Fibroblast of pulmonary artery (primary cell): ENCODE measurements at places on chromosomes 16 and 17.

GRCh38 chr17:64572682-64573154, 65.9 kb downstream of the CEP95 start:
- peak; percentile 78 for DNase-seq

DNA sequence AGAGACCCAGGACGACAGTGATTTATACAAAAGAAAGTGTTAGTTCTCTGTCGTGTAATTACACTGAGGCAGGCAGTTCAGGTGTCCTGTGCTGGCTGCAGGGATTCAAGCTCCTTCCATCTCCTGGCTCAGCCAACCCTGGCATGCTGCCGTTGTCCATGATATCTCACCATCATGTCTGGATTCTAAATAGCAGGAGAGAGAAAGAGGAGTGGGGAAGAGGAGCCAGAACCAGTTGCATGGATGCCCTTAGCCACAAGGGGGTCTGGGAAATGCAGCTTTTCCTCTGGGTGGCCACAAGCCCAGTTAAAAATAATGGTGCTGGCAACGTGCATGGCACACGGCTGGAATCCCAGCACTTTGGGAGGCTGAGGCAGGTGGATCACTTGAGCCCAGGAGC, 9.7 kb downstream of the C16orf54 start:
- no peak for DNase-seq

- peak; percentile 65 for DNase-seq
Measured at GRCh38 chr16:2035431-2036199, 8.9 kb downstream of the NHERF2 start.

- no peak for DNase-seq
Measured at GRCh38 chr17:53655591-53655990, 167.1 kb upstream of the KIF2B start.

GRCh38 chr17:48830840-48831548, at the start of gene CALCOCO2:
TSS of gene CALCOCO2 (plus strand) at chr17:48831035. CDS start at chr17:48841708, 10,673 bp downstream.
- DNase-seq, result peak; percentile 91

GRCh38 chr16:10885246-10885645, 8.2 kb downstream of the CIITA start:
- DNase-seq, result no peak

DNA sequence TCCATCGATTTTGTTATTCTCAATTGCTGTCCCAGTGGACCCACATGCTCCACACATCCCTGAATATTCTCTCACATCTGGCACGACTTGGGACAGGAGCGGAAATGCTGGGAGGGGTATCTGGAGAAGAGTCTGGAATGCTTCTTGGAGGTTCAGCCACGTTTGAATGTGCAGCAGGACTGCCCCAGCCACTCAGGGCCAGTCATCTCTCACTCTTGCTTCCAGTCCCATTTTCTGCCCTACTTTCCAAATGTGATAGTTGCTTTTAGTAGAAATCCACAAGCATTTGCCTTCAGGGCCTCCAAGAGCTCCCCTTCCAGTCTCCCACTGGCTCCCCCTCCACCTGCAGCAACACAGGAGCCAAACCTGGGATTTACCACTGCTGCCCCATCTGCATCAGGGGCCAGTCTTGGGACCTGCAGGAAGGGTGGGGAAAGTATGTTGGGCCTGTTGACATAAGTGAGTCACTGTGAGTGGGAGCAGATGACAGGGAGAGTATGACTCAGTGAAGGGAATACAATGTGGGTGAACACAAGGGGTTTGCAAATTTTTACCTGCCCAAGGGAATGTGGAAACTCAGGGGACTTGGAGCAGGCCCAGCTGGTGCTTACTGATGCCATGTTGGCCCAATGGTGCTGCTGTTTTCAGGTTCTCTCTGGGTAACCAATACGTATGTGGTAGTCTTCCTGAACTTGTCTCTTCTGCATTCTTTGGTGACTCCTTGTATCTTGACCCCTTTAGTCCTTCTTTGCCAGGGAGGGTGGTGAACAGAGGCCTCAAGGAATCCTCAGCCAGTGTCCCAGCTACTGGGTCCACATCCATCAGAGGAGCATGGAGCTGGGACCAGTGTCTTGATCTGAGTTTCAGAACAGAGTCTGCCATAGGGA, 78.8 kb upstream of the CRHR1 start:
- peak; percentile 10 for DNase-seq

GRCh38 chr16:72926177-72927070, 121.5 kb downstream of the ZFHX3 start:
- peak; percentile 57 for DNase-seq

GRCh38 chr16:86575754-86576557, 2.4 kb upstream of the FOXL1 start:
- DNase-seq, result peak; percentile 95

GRCh38 chr16:86511317-86512161, 1.2 kb downstream of the FOXF1 start:
- DNase-seq, result no peak

DNA sequence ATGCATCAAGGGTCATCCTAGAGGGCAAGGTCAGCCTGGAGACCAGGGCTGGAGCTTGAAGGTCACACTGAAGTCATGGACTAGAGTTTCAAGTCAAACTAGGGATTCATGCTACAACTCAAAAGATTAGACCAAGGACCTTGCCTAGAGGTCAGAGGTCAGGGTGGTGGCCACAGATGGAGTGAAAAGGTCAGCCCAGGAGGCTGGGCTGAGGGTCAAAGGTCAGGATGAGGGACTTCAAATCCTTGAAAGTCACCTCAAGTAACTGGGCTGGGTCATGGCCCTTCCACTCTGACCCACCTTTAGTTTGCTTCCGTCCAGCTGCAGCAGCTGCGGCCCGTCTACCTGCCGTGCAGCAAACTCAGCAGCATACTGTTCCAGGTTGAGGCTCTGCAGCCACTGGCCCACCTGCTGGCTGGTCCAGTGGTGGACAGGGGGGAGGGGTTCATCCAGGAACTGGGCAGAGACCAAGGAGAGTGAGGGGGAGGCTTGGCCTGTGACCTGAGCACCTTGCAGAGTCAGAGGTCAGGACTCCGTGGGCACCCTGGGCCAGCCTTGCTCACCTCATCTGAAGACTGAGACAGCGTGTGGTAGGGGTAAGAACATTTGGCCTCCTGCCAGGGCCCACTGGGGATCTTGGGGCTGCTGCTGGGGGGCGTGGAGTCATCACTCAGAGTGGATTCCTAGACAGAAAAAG, 16.2 kb downstream of the SAMD14 start:
- no peak for DNase-seq

DNA sequence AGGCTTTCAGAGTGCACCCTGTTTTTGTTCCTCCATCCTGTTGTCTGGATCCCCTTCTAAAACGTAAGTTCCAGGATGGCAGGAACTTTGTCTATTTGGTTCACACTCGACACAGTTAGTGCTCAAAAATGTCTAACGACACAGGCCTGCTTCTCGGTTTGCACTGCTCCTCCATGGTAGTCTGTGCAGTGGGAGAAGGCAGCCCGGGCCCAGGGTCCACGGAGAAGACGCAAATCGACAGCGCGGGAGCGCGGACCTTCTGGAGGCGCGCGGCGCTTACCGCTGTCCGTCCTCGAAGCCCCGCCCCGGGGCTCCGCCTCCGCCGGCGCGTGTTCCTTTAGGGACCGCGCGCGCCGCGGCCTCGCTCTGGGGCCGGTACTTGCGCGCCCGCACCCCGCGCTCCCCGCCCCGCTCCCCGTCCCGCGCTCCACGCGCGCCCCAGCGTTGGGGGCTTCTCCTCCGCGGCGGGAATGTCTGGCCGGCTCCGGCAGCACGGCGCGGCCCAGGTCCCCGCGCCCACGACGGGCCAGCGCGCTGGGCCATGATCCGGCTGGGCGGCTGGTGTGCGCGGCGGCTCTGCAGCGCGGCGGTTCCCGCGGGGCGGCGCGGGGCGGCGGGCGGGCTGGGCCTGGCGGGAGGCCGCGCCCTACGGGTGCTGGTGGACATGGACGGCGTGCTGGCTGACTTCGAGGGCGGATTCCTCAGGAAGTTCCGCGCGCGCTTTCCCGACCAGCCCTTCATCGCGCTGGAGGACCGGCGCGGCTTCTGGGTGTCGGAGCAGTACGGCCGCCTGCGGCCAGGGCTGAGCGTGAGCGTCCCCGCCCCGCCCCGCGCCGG, at the start of gene NT5M:
TSS of gene NT5M (plus strand) at position 364 of the 837 bp plus-strand sequence. CDS start at position 542, 178 bp downstream.
- DNase-seq, result peak; percentile 55

DNA sequence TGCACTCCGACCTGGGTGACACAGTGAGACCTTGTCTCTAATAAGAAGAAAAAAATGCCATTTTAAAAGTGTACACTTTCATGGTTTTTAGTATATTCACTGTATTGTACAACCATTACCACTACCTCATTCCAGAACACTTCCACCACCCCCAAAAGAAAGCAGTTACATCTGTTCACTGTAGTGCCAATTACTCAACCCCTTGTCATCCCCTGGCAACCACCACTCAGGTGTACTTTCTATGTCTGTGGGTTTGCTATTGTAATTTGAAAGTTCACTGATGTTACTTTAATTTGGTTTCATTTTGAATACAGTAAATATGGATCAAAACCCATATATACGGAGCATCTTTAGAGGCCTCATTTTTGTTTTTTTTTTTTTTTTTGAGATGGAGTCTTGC, 6.1 kb downstream of the ZG16 start:
- DNase-seq, result no peak
